ENCODE measurements at places on chromosomes 12 and 14.

- DNase-seq = peak; percentile 42
Observed at GRCh38 chr12:108565976-108566375, 3.6 kb downstream of the ISCU start.

DNA sequence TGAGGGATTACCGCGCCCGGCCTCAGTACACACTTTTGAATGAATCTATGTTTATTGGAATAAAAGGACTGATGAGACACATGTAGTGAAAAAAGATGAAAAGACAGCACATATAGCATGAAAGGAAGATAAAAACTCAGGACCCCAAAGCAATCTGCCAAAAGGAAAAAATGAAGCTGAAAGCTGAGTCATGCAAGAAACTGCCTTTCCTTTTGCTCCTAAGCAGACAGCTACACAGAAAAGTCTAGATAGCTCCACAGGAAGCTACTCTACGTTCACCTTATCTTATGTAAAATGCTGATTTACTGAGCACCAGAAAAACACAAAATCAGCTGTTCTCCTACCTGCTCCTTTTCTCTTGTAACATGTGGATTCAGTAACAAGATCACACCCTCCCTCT lies 128.4 kb downstream of the NTF3 start:
- DNase-seq = no peak

DNA sequence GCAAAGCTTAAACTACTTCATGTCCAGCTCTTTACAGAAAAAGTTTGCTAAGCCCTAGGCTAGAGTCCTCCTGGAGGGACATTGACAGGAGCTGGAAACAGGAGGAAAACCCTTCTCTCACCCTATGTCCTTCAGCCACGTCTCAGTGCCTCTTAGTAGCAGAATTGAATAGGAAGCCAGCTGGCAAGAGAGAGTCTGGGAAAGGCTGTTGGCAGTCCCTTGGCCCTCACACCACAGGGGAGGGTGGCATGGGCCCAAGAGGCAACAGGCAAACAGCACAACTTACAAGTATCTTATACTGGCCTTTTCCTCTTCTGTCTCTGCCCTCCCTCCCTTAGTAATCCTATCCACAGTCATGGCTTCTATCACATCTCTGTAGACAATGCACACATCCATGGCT lies 27.7 kb upstream of the DHRS2 start:
- no peak for DNase-seq

GRCh38 chr12:6935371-6936193 lies 7.8 kb downstream of the ATN1 start:
- DNase-seq = no peak

DNA sequence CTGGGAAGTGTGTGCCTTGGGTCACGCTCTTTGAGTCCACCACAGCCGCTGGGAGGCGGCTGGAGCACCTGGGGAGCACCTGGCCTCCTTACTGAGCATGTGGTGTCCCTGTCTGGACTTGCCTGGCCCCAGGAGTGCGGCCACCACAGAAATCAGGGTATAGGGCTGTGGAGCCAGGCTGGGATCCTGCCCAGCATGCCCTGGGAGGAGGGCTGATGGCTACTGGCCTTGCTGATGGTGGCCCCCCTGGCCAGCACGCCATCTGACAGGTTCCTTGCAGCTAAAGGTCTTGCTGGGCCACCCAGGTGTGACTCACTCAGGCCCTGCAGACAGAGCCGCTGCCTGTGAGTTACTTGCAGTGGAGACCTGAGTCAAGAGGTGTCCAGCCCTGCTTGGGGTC lies 6.0 kb downstream of the ULK1 start:
- DNase-seq = no peak

DNA sequence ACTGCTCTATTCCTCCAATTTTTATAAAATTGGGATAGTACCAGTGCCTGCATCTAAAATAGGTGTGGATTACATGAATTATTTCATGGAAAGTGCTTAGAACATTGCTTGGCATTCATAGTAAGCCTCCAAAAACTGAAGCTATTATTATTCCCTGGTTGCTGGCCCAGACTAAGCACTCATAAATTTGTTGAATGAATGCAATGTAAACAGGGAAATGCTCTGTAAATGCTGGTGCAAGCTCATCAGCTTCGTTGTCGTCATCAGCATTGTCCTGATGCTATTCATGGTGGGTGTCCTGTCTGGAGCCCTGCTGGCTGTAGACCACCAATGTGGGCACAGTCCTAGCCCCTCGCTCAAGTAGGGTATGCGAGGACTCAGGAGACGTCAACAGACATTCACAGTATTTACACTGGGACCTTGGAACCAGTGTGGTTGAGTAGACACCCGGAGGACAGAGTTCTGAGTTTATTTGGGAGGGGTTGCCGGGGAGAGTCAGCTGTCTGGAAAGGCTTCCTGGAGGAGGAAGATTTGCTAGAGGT lies 16.5 kb downstream of the BDKRB2 start:
- DNase-seq = no peak

DNA sequence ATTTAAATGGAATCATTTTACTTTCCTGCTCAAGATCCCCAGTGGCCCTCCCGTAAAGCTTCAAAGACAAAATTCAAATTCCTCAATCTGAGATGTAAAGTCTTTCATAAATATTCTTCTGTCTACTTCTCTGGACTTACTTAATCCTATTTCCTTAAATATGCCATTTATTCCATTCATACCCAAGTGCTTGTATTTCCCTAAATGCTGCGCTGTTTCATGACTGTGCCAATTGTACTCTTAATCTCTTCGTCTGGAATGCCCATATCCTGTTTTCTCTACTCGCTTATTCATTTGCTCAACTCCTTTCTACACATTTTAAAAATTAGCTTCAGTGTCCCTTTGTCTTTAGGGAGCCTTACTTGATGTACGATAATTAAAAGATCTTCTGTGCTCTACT lies 280.1 kb downstream of the CPNE8 start:
- DNase-seq = no peak

DNA sequence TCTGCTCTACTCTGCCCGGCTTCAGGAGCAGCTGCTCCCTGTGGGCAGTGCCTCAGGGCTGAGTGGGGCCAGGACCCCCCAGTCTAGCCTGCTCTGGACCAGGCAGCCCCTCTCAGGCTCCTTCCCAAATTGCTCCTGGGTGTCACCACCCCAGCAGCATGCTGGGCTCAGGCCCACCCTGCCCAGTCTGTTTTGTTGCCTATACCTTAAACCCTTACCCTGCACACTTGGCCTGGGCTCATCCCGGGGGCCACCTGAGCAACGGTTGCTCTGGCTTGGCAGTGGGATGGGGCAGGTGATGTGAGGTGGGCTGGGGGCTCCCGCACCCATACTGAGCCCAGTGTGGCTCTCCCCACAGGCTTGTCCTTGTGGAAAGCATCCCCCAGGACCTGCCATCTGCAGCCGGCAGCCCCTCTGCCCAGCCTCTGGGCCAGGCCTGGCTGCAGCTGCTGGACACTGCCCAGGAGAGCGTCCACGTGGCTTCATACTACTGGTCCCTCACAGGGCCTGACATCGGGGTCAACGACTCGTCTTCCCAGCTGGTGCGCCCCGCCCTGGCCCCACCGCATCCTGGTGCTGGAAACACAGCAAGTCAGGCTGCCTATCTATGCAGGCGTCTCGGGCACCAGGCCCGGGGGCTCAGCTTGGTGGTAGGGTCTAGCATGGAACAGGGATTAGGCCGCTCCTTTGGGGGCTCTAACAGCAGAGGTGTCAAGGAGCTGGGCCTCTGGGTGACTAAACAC lies 3.9 kb downstream of the PLD4 start:
- no peak for DNase-seq

DNA sequence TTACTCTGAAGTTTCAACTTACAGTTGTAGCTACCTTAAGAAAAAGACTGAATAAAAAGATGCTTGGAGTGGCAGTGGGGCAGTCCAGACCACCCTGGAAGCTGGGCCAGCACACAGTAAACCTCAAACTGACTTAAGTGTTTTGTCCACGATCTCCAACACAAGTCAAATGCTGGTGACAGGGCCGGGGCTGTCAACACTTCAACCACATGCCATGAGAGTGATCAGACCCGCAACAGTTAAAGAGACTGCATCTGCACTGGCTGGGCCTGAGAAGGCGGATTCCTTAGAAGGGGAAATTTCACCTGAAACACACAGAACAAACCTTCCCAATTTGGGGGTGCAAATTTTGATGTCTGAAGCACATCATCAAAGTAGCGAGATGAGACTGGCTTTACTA lies 223.5 kb upstream of the CAND1 start:
- DNase-seq = no peak

GRCh38 chr12:110936367-110937103 lies 16.2 kb upstream of the MYL2 start:
- DNase-seq = no peak

GRCh38 chr14:35878272-35879150 lies 52.4 kb downstream of the BRMS1L start:
- no peak for DNase-seq

GRCh38 chr12:116861320-116861719 lies 19.9 kb downstream of the HRK start:
- no peak for DNase-seq

DNA sequence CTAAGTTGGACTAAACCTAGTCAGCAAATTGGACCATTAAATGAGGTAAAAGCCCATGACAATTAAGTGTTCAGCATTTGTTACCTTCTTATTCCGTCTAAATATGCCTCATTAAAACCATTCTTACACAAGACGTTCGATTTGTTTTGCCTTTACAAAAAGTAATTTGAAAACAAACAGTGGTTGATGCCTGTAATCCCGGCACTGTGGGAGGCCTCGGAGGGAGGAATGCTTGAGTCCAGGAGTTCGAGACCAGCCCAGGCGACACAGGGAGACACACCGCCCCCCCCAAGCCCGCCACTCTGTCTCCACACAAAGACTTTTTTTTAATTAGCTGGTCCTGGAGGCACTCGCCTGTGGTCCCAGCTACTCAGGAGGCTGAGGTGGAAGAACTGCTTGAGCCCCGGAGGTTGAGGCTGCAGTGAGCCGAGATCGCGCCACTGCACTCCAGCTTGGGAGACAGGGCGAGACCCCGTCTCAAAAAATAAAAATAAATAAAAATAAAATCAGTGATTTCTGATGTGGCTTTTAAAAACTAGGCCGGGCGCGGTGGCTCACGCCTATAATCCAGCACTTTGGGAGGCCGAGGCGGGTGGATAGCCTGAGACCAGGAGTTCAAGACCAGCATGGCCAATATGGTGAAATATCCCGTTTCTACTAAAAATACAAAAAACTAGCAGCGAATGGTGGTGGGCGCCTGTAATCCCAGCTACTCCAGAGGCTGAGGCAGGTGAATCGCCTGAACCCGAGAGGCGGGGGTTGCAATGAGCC lies 856 bp upstream of the EIF4B start:
- DNase-seq = no peak

GRCh38 chr12:27573972-27574371 lies 50.0 kb downstream of the PPFIBP1 start:
- no peak for DNase-seq

- DNase-seq = no peak
Observed at GRCh38 chr14:35412272-35413056, 7.9 kb upstream of the NFKBIA start.

- DNase-seq = no peak
Observed at GRCh38 chr12:112751844-112752243, 39.7 kb upstream of the RPH3A start.

DNA sequence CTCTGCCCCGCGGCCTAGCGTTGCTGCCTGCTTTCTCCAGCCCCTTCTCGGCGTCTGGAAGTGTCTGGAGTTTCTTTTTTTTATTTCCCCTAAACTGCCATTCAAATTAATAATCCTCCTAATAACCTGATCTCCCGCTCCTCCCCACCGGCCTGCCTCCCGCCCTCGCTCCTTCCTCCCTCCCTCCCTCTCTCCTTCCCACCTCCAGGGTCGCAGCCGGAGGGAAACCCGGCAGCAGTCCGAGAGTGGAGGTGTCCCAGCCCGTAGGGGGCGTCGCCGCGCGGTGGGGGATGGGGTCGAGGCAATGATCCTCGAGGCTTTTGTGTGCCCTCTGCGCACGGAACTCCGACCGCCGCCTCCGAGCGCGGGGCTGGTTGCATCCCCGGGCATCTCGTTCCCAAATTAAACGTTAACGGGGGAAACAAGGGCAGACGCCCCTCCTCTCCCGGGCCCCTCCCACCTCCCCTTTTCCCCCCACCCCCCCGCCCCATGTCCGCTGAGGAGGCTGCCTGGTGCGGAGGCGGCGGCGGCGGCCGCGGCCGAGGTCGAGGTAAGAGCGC lies 1.0 kb upstream of the SOCS2 start:
- DNase-seq = peak; percentile 63

GRCh38 chr12:12266389-12266872 lies 413 bp downstream of the LRP6 start:
- DNase-seq = no peak

- no peak for DNase-seq
Observed at GRCh38 chr12:58465418-58465817, 454.9 kb downstream of the LRIG3 start.

GRCh38 chr12:97322388-97322787 lies 140.2 kb upstream of the RMST start:
- DNase-seq = no peak

GRCh38 chr12:67239061-67239460 lies 30.1 kb upstream of the CAND1 start:
- no peak for DNase-seq

GRCh38 chr12:10891937-10892336 lies 7.9 kb upstream of the PRH1 start:
- DNase-seq = no peak

DNA sequence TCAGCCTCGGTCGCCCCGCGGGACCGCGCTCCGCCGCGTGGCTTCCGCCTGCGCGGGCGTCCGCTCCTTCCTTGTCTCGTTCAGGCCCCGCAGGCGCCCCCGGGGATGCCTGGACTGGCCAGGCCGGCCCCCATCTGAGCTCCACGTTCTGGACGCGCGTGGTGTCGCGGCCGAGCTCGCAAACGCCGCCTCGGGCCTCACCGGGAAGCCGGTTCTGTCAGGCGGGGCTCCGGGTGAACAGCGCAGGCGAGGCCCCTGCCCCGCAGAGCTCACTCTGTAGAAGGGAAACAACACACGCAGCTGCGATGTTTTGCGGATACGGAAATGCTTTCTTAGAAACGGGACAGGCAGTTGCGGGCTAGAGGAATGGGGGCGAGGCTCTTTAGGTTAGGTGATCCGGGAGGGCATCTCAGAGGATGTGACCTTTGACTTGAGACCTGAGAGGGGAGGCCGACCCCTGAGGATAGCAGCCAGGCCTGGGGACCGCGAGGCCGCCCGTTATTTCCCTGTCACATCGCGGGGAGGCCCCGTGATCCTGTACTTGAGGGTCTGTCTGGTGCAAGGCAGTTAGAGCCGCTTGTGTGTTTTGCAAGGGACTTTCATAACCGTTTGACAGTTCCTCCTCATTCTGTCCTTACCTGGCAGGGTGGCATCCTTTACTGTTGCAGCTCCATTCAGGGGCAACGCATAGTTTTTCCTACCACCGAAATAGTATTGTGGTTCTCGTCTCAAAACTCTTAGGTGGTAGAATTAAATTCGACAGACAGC lies 584 bp downstream of the VRK1 start:
- peak; percentile 30 for DNase-seq

DNA sequence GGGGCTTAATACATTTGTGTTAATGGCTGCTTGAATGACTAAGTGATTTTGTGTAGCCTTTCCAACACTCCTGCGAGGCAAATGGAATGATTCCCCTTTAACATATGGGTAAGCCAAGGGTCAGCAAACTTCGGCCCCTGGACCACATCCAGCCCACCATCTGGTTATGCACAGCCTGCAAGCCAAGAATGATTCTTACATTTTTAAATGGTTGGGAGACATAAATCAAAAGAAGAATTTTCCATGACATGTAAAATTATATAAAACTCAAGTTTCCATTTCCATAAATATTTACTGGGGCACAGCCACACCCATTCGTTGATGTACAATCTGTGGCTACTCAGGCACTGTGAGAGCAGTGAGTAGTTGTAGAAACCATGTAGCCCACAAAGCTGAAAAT lies 9.0 kb downstream of the SLC8B1 start:
- DNase-seq = no peak

- DNase-seq = no peak
Observed at GRCh38 chr12:70467918-70468733, 102.0 kb downstream of the KCNMB4 start.

- no peak for DNase-seq
Observed at GRCh38 chr12:90449611-90450010, 505.4 kb downstream of the CCER1 start.
